ENCODE measurements at places on chromosomes 7 and 10. TPM values are rescaled to one million over a fixed set of nuclear protein-coding genes. Genes with fewer than 3 reads are reported as not detected.

The ZNF365 gene
- total RNA-seq, result 0.32 TPM

DNA sequence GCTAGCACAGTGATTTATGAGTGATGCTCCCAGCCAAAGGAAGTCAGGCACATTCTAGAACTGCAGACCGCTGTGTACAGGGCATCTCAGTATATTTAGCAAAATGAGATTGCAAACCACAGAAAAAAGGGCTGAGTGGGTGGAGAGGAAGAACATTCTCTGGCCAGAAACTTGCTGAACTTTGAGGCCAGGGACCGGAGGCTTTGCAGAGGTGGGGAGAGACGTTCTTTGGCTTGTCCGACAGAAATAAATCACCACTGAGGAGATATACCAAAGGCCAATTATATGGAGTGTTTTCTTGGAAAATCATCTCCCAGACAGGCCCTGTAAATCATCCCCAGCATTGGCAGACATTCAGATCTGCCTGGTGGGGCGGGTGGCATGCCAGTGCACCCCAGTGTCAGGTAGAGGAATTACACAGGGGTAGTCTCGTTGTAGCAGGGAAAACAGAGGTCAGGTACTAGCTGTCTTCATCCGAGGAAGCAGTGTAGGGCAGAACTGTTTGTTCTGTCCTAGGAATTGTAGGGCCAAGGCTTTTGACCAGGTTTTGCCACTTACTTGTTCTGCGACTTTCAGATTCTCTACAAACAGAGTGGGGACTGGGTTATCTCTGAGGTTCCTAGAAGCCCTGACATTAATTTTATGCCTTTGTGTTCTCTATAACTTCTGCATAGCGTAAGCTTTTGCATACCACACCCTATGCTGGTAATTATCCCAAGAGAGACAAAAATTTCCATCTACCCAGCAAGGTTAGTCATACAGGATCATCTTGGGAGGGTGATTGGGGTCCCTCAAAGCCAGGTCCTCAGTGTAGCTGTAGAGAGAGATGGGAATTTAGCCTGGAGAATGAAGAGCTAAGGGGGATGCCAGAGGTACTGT is 655.6 kb downstream of the LRMDA start:
- DNase-seq, result no peak

DNA sequence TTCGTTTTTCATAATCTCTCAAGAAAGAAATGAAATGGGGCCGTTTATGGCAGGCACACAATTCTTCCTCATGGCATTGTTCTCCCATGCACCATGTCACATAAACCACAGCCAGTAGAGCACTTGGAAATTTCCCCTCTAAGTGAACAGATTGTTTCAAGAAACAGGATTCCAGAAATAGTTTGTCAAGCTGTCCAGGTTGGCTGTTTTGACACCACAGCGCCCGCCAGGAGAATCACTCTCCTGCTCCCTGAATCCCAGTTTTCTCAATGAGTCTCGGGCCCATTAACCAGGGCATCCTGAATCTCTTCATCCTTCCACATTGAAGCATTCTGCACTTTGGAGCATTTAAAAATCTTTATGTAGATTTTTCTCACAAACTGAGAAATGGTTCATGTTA is 172.2 kb upstream of the NEBL start:
- DNase-seq, result no peak

GRCh38 chr7:47833211-47833610 is 115.1 kb downstream of the PKD1L1 start:
- no peak for DNase-seq

The AHR gene
- 39.8 TPM for total RNA-seq

GRCh38 chr10:12583891-12584595 is 234.7 kb downstream of the CAMK1D start:
- no peak for DNase-seq

GRCh38 chr10:117007080-117007479 is 2.1 kb upstream of the SHTN1 start:
- no peak for DNase-seq

The TMEM26 gene
- not detected for total RNA-seq

GRCh38 chr7:66930341-66930740 is 9.3 kb downstream of the TMEM248 start:
- DNase-seq, result no peak

The ASL gene
- 24.2 TPM for total RNA-seq

GRCh38 chr10:118753331-118754228 is 1.2 kb downstream of the CACUL1 start:
- DNase-seq, result peak; percentile 12

DNA sequence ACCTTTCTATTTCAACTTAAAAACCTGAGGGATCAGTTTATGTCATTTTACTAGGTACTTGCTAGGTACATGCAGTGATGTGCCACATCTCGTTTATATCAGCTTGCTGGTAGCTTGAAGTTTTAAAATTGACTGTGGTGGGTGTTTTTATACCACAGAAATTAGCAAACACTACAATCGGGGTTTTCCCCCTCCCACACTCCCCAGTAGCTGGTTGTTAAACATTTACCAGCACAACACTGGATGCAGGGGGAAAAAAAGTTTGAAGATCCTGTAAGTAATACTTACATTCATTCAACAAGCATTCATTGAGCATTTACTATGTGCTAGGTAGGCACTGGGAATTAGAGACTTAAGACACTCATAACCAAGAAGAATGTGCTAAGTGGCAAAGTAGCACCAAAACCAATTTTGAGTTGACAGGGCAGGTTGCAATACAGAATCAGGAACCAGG is 32.6 kb downstream of the USP6NL start:
- DNase-seq, result no peak

DNA sequence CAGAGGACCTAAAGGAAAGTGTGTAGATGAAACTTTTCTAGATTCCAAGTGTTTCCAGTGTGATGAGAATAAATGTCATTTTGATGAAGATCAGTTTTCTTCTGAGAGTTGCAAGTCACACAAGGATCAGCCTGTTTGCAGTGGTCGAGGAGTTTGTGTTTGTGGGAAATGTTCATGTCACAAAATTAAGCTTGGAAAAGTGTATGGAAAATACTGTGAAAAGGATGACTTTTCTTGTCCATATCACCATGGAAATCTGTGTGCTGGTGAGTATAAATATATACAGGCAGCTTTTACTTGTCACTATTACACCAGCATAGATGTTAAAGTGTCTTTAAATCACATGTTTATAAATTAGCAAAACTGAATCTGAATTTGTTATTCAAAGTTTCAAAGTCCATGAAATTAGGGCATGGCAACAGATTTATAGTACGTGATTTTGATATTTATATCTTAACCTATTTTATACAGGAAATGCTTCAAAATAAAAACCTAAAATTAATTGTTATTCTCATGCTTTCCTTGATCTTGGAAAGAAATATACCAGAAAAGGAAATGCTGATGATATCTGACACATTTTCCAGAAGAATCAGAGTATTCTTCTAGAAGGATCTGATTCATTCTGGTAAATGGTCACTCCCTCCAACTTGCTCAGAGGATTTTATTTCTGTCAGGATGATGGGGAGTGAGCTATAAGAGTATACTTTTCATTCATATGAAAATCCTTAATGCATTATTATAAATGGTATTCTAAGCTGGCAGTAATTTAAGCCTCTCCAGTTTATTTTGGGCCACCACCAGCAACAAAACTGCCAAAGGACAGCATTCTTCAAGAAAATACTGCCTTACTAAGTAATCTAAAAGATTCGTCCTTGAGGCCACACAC is 71.4 kb downstream of the ITGB8 start:
- no peak for DNase-seq

- DNase-seq, result no peak
These were observed 259.0 kb downstream of the ADRA2A start for GRCh38 chr10:111335826-111336225.

- DNase-seq, result peak; percentile 38
These were observed 240.9 kb upstream of the KAT6B start for GRCh38 chr10:74585231-74586087.

DNA sequence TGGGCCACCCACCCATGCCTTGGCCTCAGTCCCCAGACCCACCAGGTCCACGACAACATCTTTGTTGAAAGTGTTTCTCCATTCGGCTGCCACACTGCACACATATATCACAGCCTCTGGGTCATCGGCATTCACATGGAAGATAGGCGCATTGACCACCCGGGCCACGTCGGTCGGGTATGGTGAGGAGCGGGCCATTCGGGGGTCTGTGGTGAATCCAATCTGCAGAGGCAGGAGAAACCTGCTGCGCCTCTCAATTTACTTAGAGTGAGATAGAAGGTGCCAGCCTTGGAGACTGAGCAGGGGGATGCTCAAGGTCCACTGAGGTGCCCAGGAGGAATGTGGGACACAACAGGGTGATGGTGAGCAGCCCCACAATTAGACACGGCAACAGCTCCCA is 16.4 kb downstream of the OGDHL start:
- DNase-seq, result no peak

DNA sequence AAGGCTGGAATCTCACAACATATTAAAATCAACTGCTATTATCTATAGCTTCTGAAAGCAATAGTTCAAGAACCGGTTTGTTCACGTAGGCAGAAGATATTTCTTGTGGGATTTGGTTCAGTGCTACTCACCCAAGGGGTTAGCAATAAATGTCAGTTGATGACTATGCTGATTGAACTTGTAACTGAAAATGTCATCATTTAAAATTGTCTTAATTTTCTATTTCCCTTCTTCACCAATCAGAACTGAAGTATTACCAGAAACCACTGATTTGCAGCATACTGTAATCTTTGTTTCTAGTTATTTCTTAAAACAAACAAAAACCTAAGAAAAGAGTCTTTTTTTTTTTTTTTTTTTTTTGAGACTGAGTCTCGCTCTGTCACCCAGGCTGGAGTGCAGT is 46.1 kb downstream of the CPEB3 start:
- DNase-seq, result no peak

Measured in naive thymus-derived CD4-positive, alpha-beta T cell (primary cell).